Liver (tissue), 10 donors: ENCODE measurements at places on chromosomes 11 and 22. TPM values are rescaled to one million over a fixed set of nuclear protein-coding genes. Genes with fewer than 3 reads are reported as not detected.

DNA sequence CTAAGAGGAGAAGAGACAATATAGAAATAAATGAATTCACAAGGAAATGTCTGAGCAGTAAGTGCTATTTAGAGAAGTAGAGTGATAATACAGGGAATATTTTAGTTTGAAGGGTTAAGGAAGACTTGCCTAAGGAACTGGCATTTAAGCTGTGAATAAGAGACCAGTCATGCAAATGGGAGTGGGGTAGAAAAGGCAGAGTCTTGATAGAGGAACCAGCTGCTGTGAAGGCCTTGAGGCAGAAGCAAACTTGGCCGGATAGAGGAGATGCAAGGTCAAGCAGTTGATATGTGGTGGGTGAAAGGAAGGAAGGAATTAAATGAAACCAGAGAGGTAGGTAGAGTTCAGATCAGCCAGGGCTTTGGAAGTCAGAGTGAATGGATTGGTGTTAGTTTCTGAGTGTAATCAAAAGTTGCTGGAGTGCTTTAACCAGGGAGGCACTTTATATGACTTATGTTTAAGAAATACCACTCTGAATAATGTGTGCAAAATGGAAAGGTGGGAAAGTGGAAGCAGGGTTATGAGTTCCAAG, 198.4 kb upstream of the SESN3 start:
- no peak for DNase-seq

GRCh38 chr11:86167499-86168164, 76.9 kb upstream of the EED start:
- DNase-seq = no peak

DNA sequence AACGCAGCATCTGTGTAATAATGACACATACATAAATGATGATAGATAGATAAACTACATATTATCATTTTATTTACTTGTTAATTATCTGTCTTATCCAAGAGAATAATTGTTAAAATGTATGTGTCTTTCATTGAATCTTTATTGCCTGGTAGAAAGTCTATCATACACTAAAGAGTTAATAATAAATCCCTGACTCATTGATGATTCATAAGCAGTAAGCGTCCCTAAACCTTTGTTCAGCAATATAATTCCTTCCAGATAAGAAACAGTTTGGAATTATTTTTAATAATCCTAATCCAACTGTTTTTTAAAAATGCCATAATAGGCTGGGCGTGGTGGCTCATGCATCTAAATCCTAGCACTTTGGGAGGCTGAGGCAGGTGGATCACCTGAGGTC, 655.6 kb upstream of the CNTN5 start:
- no peak for DNase-seq

DNA sequence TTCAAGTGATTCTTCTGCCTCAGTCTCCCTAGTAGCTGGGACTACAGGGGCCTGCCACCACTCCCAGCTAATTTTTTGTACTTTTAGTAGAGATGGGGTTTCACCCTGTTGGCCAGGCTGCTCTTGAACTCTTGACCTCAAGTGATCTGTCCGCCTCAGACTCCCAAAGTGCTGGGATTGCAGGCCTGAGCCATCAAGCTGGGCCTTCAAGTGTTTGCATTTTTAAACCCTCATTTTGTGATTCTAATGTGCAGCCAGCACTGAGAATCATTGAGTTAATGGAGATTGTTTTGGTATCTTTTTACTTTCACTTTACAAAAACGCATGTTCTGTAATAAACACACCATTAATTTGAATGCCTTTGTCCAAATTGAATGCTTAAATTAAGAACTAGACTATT, 3.4 kb downstream of the TYR start:
- DNase-seq = no peak

DNA sequence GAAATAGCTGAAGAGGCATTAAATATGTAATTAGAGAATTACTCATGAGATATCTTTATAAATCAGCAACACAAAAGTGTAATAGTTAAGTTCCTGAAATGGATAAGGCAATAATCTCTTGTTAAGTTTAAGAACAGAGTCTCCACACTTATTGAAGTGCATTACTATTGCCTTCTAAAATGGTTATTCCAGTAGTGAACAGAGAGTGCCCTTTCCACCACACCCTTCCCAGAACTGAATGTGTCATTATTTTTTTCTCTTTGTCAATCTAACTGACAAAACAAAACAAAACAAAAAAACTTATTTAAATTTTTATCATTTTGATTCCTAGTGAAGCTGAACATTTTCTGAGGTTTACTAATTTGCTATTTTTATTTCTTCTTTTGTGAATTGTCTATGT, 9.2 kb upstream of the PRRG4 start:
- no peak for DNase-seq

- DNase-seq = no peak
These were observed 48.0 kb downstream of the FLI1 start for GRCh38 chr11:128741916-128742315.

DNA sequence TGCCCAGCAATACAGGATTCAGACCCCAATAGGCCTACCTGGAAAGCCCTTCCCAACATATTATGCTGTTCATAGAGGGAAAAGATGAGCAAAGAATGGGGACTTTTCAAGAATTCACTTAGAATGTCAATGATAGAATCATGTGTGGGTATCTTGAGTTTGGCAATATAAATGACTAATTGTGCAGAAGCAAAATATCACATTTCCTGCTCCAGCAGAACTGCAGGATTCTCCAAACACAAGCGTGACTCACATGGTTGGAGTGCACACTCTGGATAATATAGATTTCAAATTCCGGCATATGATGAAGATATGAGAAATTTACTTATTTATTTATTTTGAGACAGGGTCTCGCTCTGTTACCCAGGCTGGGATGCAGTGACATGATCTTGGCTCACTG, 12.5 kb upstream of the APOL5 start:
- DNase-seq = no peak

GRCh38 chr22:32444068-32444467, 20.2 kb downstream of the BPIFC start:
- DNase-seq = no peak

DNA sequence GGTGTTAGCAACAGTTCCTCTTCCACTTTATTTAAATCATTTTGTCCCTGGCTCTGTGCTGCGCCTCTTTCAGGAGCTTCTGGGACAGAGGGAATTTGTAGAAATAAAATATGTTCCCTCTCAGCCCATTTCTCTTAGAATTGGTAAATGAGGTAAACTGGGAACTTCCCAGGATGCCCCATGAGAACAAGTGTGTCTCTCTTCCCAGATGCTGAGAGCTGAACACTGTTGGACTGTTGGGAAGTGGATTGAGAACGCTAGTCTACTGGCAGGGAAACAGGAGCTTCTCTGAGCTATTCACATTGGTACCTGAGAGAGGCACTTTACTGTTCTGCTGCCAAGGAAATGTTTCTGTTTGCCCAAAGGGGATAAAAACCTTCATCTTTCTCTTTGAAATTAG, 4.0 kb downstream of the CRY2 start:
- DNase-seq = no peak

DNA sequence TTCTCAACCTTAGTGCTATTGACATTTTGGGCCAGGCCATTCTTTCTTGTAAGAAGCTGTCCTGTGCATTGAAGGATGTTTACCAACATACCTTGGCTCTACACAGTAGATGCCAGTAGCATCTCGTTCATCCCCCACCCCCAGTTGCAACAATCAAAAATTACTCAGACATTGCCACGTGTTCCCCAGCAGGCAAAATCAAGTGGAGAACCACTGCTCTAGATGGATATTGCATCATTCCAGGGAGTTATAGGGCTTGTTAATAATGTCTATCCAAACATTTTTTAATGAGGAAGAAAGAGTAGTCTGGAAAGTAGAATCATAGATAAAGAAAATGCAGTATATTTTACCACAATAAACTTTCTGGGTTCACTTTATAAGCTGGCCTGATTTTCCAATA, 64.1 kb downstream of the PRMT3 start:
- DNase-seq = no peak

DNA sequence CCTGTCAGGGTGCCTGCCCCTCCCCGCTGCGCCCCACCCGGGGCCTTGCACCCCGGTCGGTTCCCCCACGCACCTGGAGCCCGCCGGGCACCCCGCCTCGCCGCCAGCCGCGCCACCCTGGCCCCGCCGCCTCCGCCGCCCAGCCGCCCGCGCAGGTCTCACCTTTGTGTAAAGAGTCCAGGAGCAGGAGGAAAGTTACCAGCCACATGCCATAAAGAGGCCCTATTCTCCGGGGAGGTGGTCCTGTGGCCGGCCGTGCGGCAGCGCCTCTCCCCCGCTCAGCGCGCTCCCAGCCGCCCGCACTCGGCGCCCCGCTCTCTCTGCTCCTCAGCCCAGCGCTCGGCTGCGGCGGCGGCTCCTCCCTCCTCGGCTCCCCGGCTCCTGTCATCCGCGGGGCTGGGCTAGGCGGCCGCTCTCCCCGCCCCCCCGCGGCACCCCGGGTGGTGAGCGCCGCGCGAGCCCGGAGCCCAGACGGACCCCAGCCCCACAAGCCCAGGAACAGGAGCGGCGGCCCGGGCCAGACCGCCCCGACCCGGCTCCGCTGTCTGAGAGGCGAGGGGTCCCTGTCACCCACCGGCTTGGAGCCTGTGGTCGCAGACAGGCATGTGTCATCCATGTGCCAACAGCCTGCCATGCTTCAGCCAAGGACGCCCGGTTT, at the start of gene DSCAML1:
Gene DSCAML1 (minus strand): TSS at position 345 of the 658 bp plus-strand sequence. CDS start 137 bp downstream, at position 208.
- DNase-seq = no peak

DNA sequence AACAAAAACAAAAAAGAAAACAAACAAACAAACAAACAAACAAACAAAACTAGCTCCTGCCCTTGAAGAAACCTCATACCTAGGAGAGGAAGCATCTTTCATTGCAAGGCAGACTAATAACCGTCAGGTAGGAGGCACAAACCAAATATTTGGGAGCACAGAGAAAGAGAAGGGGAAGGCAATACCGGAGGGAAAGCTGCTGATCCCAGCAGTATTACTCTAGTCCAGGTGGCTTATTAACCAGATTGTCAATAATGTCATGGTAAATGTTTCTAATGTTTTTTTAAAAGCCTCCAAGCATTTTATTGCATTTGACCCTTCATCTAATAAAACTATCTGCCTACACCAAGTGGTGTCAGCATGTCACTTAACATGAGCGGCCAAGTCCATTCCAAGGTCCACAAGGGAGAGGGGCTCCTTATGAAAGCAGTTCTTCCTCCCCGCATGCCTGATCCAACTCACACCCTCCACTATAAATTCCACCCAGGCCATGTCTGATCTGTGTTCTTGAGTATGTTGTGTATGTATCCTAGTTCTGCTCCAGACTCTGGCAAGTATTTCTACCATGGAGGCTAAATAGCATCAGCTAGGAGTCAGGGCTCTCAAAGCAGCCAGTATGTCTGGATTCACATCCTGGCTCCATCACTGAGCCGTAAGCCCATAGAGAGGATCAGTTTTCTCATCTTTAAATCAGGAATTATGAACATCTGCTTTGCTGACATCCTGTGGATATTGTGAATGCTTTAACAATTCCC, 208.1 kb upstream of the TENM4 start:
- DNase-seq = no peak

DNA sequence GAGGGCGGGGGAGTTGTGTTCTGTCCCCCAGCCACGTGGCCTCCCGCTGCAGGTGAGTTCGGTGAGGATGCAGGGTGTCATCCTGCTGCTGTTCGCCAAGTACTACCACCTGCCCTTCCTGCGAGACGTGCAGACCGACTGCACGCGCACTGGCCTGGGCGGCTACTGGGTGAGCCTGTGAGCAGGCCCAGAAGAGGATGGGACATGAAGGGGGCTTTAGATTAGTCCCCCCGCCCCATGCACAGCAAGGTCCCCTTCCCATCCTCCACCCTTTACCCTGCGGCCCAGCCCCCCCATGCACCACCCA, 4.1 kb downstream of the INPP5J start:
- no peak for DNase-seq

- DNase-seq = peak; percentile 10
These were observed 19.9 kb downstream of the INCENP start for GRCh38 chr11:62143727-62144126.

DNA sequence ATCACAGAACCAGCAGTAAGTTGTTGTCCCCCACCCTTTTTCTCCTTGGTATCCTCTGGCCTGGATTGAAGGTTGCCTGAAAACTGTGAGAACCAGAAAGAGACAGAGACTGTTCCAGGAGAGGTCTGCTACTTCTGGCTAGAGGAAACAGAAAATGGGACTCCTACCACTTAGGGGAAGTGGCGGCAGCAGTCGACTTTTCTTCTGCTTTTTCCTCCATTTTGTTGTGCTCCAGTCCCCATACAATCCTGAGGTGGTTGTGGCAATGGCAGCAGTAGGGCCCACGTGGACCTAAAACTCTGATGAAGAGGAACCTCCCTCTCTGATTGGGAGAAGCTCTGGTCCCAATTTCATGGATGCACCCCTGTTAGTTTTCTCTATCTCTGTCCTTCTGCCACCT, 76.0 kb upstream of the SORL1 start:
- DNase-seq = no peak

DNA sequence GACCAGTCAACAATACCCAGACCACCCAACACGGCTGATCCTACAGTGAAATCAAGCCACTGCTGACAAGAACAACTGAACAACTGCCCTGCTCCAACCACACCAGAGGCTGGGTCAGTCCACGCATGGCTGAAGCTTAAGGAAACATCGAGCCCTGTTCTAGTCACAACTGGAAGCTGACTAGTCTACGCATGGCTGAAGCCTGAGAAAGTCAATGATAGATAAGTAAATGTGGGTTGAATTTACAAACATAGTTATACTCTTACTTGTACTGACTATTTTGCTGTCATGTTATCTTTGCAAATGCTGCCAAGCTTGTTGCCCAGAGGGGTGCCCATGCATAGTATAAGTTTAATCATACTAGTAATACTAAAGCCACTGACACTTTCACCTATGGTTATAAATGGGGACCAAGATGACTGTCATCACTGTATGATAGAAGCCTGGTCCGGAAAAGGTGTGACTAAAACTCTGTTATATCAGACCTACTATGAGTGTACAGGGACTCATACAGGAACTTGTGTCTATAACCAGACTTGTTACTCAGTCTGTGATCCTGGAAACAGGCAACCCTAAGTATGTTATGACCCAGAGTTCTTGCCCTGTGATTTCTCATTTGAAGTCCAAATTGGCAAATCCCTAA, 43.4 kb upstream of the GLYAT start:
- no peak for DNase-seq

DNA sequence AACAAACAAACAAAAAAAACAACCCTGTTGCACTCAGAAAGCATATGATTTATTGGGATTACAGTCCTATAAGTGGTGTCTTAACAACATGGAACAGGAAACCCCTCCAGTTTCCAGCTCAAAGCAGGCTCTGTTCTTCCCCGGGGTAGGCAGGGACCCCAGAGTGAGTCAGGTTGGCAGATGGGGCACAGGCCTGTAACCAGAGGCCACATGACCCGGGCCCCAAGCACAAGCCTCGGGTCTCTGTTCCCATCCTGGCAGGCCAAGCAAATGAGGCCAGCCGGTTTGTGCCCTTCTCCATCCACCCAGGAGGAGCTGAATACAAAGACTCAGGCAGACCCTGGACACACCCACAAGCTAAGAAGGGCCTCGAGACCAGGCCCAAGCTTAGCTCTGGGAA, 75.8 kb downstream of the NAT10 start:
- DNase-seq = no peak

The MB gene
- 0.25 TPM for total RNA-seq

The ASRGL1 gene
- total RNA-seq = 15.2 TPM

The NCAM1 gene
- total RNA-seq = 0.79 TPM

The DDTL gene
- total RNA-seq = 9.5 TPM

The KDM4E gene
- not detected for total RNA-seq
